Diencephalon (tissue), 1 donor: ENCODE measurements at places on chromosomes 4 and X. TPM values are rescaled to one million over a fixed set of nuclear protein-coding genes. Genes with fewer than 3 reads are reported as not detected.

The MAGED4 gene
- 160 TPM for total RNA-seq

The CT83 gene
- total RNA-seq: not detected

The REPS2 gene
- 26.3 TPM for total RNA-seq

The ODAPH gene
- total RNA-seq: not detected

The GLOD5 gene
- total RNA-seq: not detected

The MSX1 gene
- 2.1 TPM for total RNA-seq

The CXCR3 gene
- total RNA-seq: not detected

The AFM gene
- total RNA-seq: not detected

The ETFDH gene
- 27.2 TPM for total RNA-seq

The COX7B2 gene
- total RNA-seq: not detected

The ARAP2 gene
- total RNA-seq: 78.2 TPM

The EPGN gene
- not detected for total RNA-seq

The DUX4 gene
- not detected for total RNA-seq

The PCGF3 gene
- 66.9 TPM for total RNA-seq

The ANXA3 gene
- 24.7 TPM for total RNA-seq

The PCDH7 gene
- 128 TPM for total RNA-seq

The BCOR gene
- 30.2 TPM for total RNA-seq

The MXRA5 gene
- total RNA-seq: 3.9 TPM

The TMPRSS11F gene
- not detected for total RNA-seq

The RBMXL3 gene
- total RNA-seq: not detected

The RPL9 gene
- 2,878 TPM for total RNA-seq

The LDB2 gene
- total RNA-seq: 99.4 TPM

The ATP1B4 gene
- not detected for total RNA-seq

The DMP1 gene
- not detected for total RNA-seq

The LPAR4 gene
- 6.0 TPM for total RNA-seq

The KLHL2 gene
- 69.7 TPM for total RNA-seq

The TGIF2LX gene
- total RNA-seq: not detected

The UBQLN2 gene
- total RNA-seq: 37.6 TPM

The SLC10A3 gene
- 3.5 TPM for total RNA-seq

The SPIN2B gene
- total RNA-seq: 13.6 TPM

The PCDH10 gene
- total RNA-seq: 173 TPM

The SLC9B1 gene
- total RNA-seq: 3.7 TPM

The L1CAM gene
- total RNA-seq: 182 TPM

The HPGD gene
- 8.5 TPM for total RNA-seq

The PRKG2 gene
- total RNA-seq: 7.6 TPM

The NDNF gene
- total RNA-seq: 11.8 TPM

The BMX gene
- total RNA-seq: 0.23 TPM

The MAEA gene
- 43.6 TPM for total RNA-seq

The AGTR2 gene
- total RNA-seq: 0.23 TPM

The EOLA2 gene
- total RNA-seq: 15.7 TPM

The SLIT2 gene
- 36.7 TPM for total RNA-seq

The TMEM33 gene
- total RNA-seq: 64.6 TPM

The RAB33A gene
- total RNA-seq: 22.6 TPM

The SOWAHB gene
- total RNA-seq: 0.92 TPM

The ETDB gene
- total RNA-seq: not detected

The HERC6 gene
- total RNA-seq: 6.9 TPM

The SMIM20 gene
- 18.5 TPM for total RNA-seq

The PHKA2 gene
- 19.6 TPM for total RNA-seq

The CXCL6 gene
- total RNA-seq: 0.69 TPM

The USP9X gene
- total RNA-seq: 186 TPM

The PGK1 gene
- 125 TPM for total RNA-seq

The CSAG3 gene
- not detected for total RNA-seq

The NLGN3 gene
- total RNA-seq: 38.1 TPM

The SMPX gene
- not detected for total RNA-seq

The PLAC8 gene
- total RNA-seq: 2.1 TPM

The RBM46 gene
- 0.69 TPM for total RNA-seq

The HSFX1 gene
- 2.3 TPM for total RNA-seq

The HTN3 gene
- not detected for total RNA-seq

The BMP3 gene
- total RNA-seq: 7.6 TPM
